ENCODE measurements at places on chromosomes 7 and 10.

DNA sequence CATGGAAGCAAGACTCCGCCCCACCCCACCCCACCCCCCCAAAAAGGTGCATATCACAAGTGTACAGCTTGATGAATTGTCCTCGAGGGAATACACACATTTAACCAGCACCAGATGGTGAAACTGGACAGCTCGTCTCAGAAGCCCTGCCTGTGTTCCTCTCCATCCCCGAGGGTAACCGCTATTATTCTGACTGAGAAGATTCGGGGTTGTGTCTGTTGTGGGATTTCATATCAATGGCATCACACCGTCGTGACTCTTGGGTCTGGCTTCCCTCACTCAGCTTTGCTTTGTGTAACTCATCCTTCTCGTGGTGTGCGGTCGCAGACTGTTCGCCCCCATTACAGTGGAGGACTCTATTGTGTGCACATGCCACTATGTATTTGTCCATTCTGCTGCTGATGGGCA lies 18.9 kb downstream of the PODXL start:
- no peak for DNase-seq

- no peak for DNase-seq
Measured at GRCh38 chr10:132097609-132098377, 32.0 kb downstream of the JAKMIP3 start.

GRCh38 chr7:6268907-6269306 lies 3.5 kb downstream of the CYTH3 start:
- DNase-seq = no peak

- no peak for DNase-seq
Measured at GRCh38 chr7:36583318-36583717, 141.0 kb downstream of the AOAH start.

All from upper lobe of left lung (tissue), 6 donors.